ENCODE measurements at places on chromosomes 6 and 20. TPM values are rescaled to one million over a fixed set of nuclear protein-coding genes. Genes with fewer than 3 reads are reported as not detected.

GRCh38 chr6:113927001-113927400, 43.9 kb downstream of the HDAC2 start:
- H3K27ac ChIP-seq, result no peak overlapping the region
- no peak for DNase-seq
- no peaks in the 10 kb centered on the region for H3K4me1 ChIP-seq
- H3K36me3 ChIP-seq, result no peaks in the 10 kb centered on the region
- no peak overlapping the region for H3K4me3 ChIP-seq

DNA sequence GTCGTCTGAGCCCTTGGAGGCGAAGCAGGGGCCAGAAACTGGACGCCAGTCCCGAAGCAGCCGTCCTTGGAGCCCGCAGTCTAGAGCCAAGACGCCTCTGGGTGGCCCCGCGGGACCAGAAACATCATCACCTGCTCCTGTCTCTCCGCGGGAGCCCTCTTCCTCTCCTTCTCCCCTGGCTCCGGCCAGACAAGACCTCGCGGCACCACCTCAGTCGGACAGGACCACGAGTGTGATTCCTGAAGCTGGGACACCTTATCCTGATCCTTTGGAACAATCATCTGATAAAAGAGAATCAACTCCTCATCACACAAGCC, 416 bp downstream of the RSPH4A start:
- DNase-seq, result no peak
- no peak overlapping the region for H3K27ac ChIP-seq
- H3K36me3 ChIP-seq, result no peaks in the 10 kb centered on the region

GRCh38 chr6:137363805-137364138, 130.4 kb downstream of the OLIG3 start:
- H3K27ac ChIP-seq, result peak overlapping the region; percentile 4
- no peak overlapping the region for H3K4me3 ChIP-seq
- H3K36me3 ChIP-seq, result no peaks in the 10 kb centered on the region
- no peak for DNase-seq
- H3K27me3 ChIP-seq, result no peaks in the 10 kb centered on the region

DNA sequence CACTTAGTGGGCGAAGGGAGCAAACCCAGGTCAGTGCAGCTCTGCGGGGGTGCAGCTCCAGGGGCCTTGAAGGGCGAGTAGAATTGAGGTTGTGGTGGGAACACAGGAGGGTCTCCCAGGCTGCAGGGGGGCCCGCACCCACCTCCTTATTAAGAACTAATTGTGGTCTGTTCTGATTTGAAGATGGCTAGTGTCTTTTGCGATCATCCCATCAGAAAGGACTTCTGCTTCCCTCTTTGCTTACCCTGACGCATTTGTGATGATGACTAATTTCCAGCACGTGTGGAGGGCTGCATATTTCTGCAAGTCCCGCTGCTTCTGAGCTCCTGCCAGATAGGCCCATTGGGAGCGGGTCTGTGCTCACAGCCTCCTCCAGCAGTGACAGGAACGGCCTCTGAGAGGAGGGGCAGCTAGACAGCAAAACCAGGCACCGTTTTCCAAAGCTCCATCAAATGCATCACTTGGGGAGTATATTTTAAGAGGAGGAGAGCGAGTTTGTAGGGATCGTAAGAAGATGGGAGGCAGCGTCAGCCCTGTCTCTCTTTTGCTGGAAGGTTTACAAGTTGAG, 268.9 kb downstream of the CDH4 start:
- peaks cover 5% of the 10 kb centered on the region for H3K27me3 ChIP-seq
- no peaks in the 10 kb centered on the region for H3K36me3 ChIP-seq
- DNase-seq, result no peak
- H3K4me1 ChIP-seq, result no peaks in the 10 kb centered on the region

DNA sequence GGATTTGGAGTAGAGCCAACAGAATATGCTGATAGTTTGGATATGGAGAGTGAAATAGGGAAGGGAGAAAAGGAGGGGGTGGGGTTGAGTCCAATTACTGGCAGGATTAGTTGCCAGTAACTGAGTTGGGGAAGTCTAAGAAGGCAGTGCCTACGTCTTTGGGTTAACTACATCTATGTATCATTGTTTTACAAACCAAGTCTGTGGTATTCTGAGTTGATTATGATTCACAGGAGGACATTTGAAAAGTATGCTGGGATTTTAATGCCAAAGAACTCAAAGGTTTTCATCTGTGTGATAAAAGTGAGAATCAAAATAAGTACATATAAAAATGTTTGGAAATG, 14.7 kb downstream of the DSE start:
- no peak for DNase-seq
- H3K27ac ChIP-seq, result no peak overlapping the region
- H3K27me3 ChIP-seq, result no peaks in the 10 kb centered on the region
- no peaks in the 10 kb centered on the region for H3K36me3 ChIP-seq
- H3K4me3 ChIP-seq, result no peak overlapping the region
- H3K4me1 ChIP-seq, result no peaks in the 10 kb centered on the region

The KCNG1 gene
- total RNA-seq, result 0.82 TPM
